ENCODE measurements at places on chromosomes 6 and 20. TPM values are rescaled to one million over a fixed set of nuclear protein-coding genes. Genes with fewer than 3 reads are reported as not detected.

DNA sequence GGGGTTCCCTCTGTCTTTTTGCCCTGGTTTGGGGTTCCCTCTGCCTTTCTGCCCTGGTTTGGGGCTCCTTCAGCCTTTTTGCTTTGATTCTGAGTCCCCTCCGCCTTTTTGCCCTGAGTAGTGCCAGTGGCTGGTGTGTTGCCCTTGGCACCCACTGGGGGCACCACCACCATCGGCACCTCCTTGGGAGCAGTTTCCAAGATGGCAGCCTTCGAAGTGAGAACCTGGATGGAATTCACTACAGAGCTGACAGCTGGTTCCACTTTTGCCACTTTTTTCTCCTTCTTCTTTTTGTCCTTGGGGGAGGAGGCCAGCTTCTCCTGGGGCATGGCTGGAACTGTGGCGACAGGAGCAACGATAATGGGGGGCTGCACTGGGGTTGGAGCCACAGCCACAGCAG is 22.2 kb downstream of the RRBP1 start:
- H3K4me1 ChIP-seq, result no peaks in the 10 kb centered on the region
- H3K36me3 ChIP-seq, result no peaks in the 10 kb centered on the region
- H3K27me3 ChIP-seq, result no peaks in the 10 kb centered on the region
- no peak overlapping the region for H3K4me3 ChIP-seq

- H3K27me3 ChIP-seq, result no peaks in the 10 kb centered on the region
- no peaks in the 10 kb centered on the region for H3K36me3 ChIP-seq
- H3K4me1 ChIP-seq, result no peaks in the 10 kb centered on the region
- no peak overlapping the region for H3K4me3 ChIP-seq
- no peak overlapping the region for H3K27ac ChIP-seq
Observed at GRCh38 chr6:153621491-153621890, 417.5 kb upstream of the OPRM1 start.

- no peak overlapping the region for H3K27ac ChIP-seq
- no peak for DNase-seq
- H3K36me3 ChIP-seq, result no peaks in the 10 kb centered on the region
- no peaks in the 10 kb centered on the region for H3K4me1 ChIP-seq
- H3K27me3 ChIP-seq, result no peaks in the 10 kb centered on the region
- no peak overlapping the region for H3K4me3 ChIP-seq
Observed at GRCh38 chr6:21455071-21455470, 138.5 kb upstream of the SOX4 start.

- no peak for DNase-seq
- H3K27ac ChIP-seq, result no peak overlapping the region
Observed at GRCh38 chr6:36856277-36856676, 17.0 kb upstream of the CPNE5 start.

DNA sequence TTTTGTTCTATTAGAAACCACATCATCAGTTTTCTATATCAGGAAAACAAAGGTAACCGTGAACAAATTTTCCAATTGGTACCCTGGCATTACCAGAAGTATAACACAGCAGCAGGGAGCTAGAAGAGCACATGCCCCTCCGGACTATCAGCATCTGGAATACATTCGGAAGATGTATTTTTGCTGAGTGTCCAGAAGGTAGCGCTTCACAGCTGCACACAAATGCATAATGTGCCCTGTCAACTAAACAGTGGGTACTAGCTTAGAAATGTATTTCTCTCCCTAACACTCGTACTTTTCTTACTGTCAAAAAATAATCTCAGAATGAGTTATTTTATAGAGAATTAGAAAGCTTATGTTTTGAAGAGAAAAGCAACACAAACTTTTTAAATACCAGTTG is 77.6 kb downstream of the HUS1B start:
- DNase-seq, result no peak
- no peaks in the 10 kb centered on the region for H3K27me3 ChIP-seq
- H3K4me1 ChIP-seq, result no peaks in the 10 kb centered on the region
- H3K27ac ChIP-seq, result no peak overlapping the region
- no peaks in the 10 kb centered on the region for H3K36me3 ChIP-seq
- no peak overlapping the region for H3K4me3 ChIP-seq

The SLC24A3 gene
- 5.9 TPM for total RNA-seq

Measured in breast epithelium (tissue), 4 donors.